ENCODE measurements at places on chromosomes 5 and 9.

- DNase-seq = peak; percentile 88
Measured at GRCh38 chr5:124871303-124871702, 124.9 kb upstream of the ZNF608 start.

GRCh38 chr9:87184956-87185642 is 237.8 kb upstream of the GAS1 start:
- DNase-seq = peak; percentile 93

- DNase-seq = no peak
Measured at GRCh38 chr5:65734921-65735320, 12.9 kb downstream of the NLN start.

- no peak for DNase-seq
Measured at GRCh38 chr5:84623019-84623418, 238.3 kb upstream of the EDIL3 start.

DNA sequence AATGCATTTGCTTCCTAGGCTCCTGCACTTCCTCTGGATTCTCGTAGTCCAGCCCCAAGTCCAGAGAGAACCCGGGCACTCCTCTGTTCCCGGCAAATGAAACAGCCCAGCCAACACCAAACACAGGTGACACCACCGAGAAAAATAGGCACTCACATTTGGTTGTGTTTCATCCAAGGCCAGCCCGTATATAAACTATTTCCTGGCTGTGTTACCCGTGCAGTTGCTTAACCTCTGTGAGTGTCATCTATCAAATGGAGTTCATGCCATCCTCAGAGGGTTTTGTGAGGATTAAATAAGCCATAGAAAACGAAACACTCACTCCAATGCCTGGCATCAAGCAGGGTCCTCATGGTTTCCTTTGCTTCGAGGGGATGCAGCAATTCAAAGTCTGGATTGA is 115.2 kb downstream of the BOD1 start:
- DNase-seq = no peak

- DNase-seq = peak; percentile 12
Measured at GRCh38 chr5:88203981-88204750, 64.5 kb downstream of the TMEM161B start.

DNA sequence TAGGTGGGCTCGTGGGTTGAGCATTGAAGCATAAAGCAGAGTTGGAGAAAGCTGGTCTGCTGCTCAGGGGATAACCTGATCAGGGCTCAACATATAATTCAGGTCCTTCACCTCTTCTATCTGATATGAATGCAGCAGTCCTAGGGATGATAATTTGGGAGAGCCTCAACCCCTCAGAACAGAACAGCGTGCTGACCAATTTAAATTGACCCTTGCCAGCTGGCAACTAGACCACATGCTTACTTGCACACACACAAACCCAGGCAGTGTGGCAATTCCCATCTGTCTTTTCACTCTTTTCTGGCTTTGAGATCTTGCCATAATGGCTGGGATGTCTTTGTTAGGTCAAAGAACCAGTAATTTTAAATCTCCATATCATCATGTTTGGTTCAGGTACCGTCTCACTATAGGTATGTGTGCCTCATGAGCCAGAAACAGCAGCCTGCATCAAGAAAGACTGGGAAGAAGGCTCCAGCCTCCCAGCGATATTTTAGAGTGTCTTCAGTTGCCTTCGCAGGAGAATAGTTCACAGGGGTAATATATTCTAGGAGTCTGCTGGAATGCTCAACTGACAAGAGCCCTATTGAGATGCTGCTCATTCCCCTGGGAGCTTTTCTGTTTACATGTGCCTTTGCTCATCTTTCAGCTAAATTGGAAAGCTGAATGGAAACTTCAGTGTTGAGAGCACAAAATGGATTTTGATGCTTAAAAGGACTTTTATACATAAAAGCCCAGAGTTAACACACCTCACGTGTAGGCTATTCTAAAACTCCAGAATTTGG is 497.6 kb downstream of the RASEF start:
- no peak for DNase-seq

GRCh38 chr9:108634204-108634603 is 221.6 kb downstream of the ACTL7B start:
- peak; percentile 62 for DNase-seq

DNA sequence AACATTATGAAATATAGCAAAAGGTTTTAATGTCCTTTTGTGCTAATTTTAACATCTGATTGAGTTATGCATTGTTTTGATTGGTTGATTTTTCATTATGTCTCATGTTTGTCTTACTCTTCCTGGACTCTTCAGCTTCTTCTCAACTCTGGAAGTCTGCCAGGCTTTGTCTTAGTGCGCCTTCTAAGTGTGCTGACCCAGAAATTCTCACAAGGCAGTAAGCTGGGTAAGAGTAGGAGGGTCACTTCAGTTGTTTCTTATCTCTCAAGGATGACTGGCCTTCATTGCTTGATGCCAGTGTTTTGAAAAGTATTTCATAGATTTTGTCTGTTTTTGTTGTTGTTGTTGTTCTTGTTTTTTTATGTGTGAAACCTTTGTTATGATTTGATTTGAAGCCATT is 59.2 kb downstream of the RIC1 start:
- DNase-seq = no peak
